Stimulated activated CD8-positive, alpha-beta memory T cell treated with anti-CD3 and anti-CD28 coated beads, Interleukin-4, amount 100 ng/mL, for 1 hour (primary cell): ENCODE measurements at places on chromosomes 16 and 17.
A peak's percentile ranks its signal among the peaks of the same experiment; 100 is the strongest.

GRCh38 chr17:30586818-30587595 is 109.8 kb downstream of the GOSR1 start:
- DNase-seq = no peak

- DNase-seq = no peak
Observed at GRCh38 chr16:49010396-49010795, 271.2 kb downstream of the CBLN1 start.

DNA sequence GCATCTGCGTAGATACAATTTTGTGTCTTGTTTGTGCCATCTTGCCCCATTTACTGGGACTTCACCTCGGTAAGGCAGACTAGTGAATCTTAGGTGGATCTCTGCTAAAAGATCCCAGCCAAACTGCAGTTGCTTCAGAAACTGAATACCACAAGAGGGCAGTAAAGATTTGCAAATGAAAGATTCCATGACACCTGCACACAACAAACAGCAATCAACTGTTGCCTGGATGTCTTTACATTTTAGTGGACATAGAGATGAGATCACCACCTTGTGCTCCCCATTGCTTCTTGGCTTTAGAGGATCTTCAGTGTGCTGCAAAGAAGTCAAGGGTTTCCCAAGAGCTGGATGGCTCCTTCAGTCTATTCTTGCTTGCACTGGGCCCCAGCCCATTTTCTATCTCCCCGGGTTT is 119.2 kb upstream of the CACNG5 start:
- DNase-seq = no peak

DNA sequence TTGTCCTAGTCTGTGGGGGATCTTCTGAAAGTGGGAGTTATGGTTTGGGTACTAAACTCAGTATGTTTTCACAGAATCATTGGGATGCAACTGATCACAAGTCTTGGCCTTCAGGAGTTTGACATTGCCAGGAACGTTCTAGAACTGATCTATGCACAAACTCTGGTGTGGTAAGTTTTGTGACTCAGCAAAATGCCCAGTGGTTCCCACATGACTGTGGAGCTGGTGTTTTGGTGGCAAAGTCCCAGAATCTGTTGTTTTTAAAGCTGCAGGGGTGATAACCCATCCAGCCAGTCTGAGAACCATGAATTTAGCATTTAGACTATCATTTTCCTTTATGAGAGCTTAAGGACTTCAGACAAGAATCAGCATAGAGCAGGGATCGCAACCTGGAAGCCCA is 40.6 kb downstream of the GDE1 start:
- DNase-seq = no peak

- DNase-seq = no peak
Observed at GRCh38 chr17:6422654-6423241, 12.2 kb downstream of the AIPL1 start.

DNA sequence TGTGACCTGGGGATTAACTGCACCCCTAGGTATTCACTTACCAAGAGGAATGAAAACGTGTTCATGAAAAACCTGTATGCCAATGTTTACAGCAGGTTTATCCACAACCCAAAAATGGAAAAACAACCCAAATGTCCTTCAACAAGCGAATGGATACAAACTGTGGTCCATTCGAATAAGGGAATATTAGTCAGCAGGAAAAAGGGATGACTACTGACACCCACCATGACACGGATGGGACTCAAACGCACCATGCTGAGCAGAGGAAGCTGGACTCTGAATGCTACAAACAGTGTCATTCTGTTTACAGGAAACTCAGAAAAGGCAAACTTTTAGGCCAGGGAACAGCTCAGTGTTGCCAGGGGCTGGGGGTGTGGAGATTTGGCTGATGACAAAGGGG is 4.9 kb downstream of the SLC38A10 start:
- no peak for DNase-seq

- no peak for DNase-seq
Observed at GRCh38 chr16:68519225-68519745, 19.8 kb upstream of the ZFP90 start.

- peak; percentile 24 for DNase-seq
Observed at GRCh38 chr17:55264645-55265298, at the start of gene HLF. Gene HLF (plus strand): TSS chr17:55264960. CDS start chr17:55265485, 525 bp downstream.

GRCh38 chr17:73824321-73824720 is 180.1 kb upstream of the SDK2 start:
- DNase-seq = no peak

DNA sequence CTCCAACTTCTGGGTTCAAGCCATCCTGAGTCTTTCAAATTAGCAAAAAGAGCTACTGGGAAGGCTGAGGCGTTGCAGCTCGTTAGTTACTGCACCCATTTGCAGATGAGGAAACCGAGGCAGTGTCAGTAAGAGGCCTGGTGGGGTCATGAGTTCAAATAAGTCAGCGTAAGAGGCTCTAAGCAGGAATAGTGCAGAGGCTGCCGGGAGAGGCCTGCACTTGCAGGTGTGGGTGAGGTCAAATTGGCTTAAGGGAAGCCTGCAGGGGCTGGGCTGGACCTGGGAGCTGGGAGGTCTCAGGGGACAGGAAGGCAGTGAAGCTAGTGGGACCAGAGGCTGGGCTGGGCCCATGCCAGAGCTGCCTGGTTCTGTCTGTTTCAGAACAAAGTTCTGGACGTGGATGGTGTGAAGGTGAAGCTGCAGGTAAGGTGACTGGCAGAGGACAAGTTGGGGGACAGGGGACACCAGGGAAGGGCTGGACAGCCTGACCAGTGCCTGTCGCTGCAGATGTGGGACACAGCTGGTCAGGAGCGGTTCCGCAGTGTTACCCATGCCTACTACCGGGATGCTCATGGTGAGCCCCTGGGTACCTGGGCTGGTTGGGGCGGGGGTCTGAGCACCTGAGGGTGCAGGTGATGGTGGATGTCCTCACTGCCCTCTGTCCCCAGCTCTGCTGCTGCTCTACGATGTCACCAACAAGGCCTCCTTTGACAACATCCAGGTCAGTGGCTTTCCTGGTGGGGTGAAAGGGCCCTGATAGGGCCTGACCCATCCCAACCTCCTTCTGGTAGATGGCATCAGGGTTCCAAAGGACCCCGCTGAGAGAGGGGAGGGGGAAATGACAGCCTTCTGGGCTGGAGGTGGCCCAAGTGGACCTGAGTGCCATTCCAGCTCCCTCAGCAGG is 3.0 kb downstream of the RAB26 start:
- no peak for DNase-seq

- DNase-seq = no peak
Observed at GRCh38 chr17:43021741-43022512, at the start of gene VAT1. Gene VAT1 (minus strand): TSS chr17:43022385. CDS start chr17:43022322, 63 bp downstream.

- DNase-seq = no peak
Observed at GRCh38 chr17:79028496-79029326, 4.7 kb downstream of the C1QTNF1 start.

- no peak for DNase-seq
Observed at GRCh38 chr17:44585315-44585714, 28.0 kb downstream of the FZD2 start.

- no peak for DNase-seq
Observed at GRCh38 chr16:12386192-12386591, 409.7 kb downstream of the SNX29 start.

- no peak for DNase-seq
Observed at GRCh38 chr17:43359469-43360110, 39.2 kb upstream of the ARL4D start.

- DNase-seq = peak; percentile 49
Observed at GRCh38 chr17:64780096-64781013, 118.2 kb upstream of the SMURF2 start.

DNA sequence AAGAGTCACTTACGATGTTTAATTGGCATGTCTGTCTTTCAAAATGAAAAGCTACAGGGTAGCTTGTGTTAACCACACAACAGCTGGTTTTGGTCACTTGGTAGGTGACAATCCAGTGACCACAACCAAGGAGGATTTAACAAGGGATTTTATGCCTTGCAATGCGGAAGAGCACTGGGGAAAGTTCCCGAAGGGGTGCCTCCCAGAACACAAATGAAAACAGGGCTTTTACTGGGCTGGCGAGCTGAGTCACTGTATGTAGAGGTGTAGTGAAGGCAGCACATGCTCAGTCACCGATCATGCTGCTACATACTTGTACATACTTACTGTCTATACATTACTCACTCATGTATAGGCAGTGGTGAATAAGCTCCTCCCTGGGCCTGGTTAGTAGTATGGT is 483.5 kb downstream of the CDH13 start:
- no peak for DNase-seq

GRCh38 chr17:17987187-17987896 is 14.7 kb downstream of the DRC3 start:
- no peak for DNase-seq

DNA sequence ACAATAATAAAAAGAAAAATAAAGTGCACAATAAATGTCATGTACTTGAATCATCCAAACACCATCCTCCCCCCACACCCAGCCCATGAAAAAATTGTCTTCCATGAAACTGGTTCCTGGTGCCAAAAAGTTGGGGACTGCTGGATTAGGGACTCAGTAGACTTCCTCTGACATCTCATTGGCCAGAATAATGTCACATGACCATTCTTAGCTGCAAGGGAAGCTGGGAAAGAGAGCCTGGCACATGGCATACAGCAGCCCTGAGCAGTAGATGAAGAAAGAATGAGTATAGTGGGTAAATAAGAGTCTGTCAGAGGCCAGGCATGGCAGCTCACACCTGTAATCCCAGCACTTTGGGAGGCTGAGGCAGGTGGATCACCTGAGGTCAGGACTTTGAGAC is 12.5 kb downstream of the ITPRIPL2 start:
- no peak for DNase-seq

DNA sequence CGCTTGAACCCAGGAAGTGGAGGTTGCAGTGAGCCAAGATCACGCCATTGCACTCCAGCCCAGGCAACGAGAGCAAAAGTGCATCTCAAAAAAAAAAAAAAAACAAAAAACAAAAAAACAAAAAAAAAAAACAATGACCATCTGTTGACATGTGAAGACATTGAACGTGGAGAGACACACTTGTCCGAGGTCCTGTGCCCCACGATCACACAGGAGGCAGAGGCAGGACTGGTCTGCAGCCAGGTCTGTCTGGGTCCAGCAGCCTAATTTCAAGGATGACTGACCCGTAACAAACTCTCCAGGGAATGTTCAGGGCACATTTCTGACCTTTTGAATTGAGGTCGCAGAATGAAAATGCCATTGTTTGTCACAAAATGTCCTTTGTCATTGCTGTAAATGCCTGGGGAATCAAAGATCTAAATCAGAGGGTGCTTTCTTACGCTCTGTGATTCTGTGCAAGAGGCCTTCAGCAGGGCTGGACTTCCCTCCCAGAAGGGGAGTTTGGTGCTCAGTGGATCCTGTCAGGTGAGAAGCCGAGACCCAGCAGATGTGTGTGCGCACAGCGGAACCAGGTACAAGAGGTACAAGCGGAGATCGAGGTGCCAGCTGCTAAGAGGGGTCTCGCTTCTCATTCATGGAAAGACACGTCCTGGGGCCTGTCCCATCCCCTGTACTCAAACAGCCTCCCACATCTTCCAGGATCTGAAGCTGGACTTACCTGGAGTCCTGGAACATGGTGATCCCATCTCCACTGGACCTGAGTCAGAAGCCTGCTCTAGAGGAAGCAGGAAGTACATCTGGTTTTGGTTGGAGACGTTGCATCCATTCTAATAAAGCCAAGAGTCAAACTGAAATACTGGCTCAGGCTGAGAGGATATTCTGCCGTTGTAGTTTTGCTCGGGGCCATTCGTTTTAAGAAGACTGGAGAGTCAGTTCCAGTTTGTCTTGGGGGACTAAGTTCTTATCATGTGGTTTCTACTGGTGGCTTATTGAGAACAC is 95.8 kb downstream of the IRF8 start:
- DNase-seq = no peak

DNA sequence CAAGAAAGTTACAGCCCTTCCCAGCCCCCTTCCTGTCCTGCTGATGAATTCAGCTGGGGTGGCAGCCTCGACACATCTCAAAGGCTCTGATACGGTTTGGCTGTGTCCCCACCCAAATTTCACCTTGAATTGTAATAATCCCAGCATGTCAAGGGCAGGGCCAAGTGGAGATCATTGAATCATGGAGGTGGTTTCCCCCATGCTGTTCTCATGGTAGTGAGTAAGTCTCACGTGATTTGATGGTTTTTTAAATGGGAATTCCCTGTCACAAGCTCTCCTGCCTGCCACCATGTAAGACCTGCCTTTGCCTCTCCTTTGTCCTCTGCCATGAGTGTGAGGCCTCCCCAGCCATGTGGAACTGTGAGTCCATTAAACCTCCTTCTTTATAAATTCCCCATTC is 163.2 kb upstream of the FOXF1 start:
- DNase-seq = no peak

DNA sequence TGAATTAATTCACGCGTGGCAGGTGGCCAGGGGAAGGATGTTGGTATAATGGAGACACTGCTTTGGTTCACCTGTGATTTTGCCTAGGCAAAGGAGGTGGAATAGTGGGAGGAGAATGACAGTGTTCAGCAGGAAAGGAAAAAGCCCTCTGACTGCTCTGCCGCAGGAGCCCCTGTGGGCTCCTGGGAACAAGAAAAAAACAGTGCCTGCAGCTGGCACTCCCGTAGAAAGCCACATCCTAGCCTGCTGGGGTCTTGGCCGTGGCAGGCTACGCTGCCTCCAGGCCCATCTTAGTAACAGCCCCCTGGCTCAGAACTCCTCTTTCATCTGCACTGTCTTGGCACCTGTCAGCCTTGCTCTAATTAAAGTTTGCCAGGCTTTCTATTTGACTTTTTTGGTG is 20.6 kb downstream of the ADORA2B start:
- no peak for DNase-seq

GRCh38 chr16:1637526-1637925 is 25.4 kb downstream of the CRAMP1 start:
- DNase-seq = no peak

DNA sequence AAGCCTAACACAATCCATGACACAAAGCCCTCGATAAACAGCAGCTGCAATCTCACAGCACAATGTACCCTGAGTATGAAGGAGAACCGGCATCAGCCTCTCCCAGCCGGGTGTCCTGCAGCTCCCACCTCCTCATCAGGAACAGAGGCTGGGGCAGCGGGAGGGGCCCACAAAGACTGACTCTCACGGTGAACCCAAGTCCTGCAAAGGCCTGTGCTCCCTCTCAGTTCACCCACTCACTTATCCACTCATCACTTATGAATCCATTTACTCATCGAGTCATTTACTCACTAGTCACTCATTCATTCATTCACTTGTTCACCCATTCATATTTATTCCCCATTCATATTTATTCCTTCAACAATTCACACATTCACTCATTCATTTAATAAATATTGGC is 11.6 kb downstream of the ZNF423 start:
- DNase-seq = no peak

DNA sequence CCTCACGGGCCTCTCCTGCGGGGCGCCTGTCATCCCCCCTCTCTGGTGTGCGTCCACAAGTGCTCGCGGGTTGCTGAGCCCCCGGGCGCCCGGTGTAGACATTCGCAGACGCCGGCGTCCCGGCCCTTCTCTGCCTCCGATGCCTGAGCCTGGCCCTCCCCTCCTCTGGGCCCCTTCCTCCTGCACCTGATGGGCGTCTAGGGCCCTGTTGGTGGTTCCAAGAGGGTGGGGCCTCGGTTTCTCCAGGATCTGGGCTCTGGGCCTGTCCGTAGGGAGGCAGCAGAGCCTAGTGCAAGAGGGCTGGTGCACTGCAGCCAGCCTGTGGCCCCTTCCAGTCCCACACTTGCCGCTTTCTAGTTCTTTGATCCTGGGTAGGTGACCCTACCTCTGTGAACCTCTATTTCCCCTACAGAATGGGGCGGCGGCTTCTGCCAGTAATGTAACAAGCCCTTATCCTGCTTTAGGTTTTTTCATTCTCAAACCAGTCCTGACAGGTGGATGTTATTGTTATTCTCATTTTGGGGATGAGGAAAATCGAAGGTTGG is 623 bp downstream of the E4F1 start:
- no peak for DNase-seq

- DNase-seq = no peak
Observed at GRCh38 chr17:82006468-82007227, 16.0 kb downstream of the CENPX start.
